ENCODE measurements at places on chromosomes 6 and 20.

- no peak for DNase-seq
Observed at GRCh38 chr20:8901237-8902025, 167.5 kb upstream of the PLCB4 start.

DNA sequence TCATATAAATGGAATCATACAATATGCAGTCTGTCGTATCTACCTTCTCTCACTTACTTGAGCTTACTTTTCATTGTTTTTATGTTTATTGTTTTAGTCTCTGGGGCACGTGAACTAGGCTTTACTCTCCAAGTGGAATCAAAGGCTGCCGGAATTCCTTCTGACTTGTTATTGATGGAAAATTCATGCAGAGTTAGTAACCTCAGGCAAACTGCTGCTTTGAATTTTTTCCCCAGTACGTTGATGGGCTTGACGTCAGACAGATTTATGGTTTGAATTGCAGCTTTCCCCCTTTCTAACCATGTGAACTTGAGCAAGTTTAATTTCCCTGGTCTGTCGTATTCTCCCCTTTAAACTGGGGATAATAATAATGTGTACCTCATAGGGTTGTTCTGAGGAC, 68.6 kb downstream of the ZDHHC14 start:
- no peak for DNase-seq

- DNase-seq: no peak
Observed at GRCh38 chr20:17875981-17876385, 92.6 kb downstream of the SNX5 start.

- DNase-seq: no peak
Observed at GRCh38 chr6:105069821-105070445, 109.9 kb downstream of the POPDC3 start.

GRCh38 chr20:13231031-13231752, 10.1 kb downstream of the ISM1 start:
- DNase-seq: peak; percentile 19

DNA sequence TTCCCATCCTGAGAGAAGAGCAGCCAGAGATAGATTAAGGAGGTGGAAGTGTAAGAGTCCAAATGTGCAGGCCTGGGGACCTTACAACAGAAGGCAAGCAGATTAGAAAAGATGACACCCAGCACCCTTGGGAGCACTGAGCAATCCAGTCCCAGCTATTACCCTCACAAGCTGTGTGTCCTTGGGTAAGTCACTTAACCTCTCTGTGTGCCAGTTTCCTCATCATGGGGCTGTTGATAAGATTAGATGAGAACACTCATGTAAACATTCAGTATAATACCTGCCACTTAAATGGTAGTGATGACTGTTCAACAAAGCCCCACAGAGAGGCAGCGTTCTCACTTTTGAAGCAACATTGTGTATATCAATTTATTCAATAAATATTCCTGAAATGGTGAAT, 114.8 kb upstream of the CST7 start:
- no peak for DNase-seq

GRCh38 chr6:116522896-116523295, 11.5 kb downstream of the CALHM5 start:
- no peak for DNase-seq

DNA sequence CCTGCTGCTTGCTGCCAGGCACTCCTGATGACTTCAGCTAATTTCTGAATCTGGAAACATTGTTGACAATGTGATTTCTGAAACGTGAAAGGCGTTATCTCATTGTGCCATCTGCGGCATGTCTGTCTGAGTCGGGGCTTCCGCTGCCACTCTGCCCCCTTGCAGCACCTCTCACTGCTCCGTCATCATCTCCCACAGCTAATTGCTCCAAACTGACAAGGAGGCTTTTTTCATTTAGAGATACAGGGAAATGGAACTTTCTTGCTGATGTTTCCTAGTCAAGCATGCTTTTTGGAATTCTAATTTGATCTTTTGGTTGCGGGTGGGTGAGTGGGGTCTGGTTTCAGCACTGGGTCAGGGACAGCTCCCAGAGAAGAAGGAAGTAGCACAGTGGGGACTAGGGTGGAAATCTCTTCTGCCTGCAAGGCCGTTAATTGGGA, 233.5 kb downstream of the DHX35 start:
- no peak for DNase-seq

- no peak for DNase-seq
Observed at GRCh38 chr6:33995309-33996119, 150.4 kb downstream of the GRM4 start.

DNA sequence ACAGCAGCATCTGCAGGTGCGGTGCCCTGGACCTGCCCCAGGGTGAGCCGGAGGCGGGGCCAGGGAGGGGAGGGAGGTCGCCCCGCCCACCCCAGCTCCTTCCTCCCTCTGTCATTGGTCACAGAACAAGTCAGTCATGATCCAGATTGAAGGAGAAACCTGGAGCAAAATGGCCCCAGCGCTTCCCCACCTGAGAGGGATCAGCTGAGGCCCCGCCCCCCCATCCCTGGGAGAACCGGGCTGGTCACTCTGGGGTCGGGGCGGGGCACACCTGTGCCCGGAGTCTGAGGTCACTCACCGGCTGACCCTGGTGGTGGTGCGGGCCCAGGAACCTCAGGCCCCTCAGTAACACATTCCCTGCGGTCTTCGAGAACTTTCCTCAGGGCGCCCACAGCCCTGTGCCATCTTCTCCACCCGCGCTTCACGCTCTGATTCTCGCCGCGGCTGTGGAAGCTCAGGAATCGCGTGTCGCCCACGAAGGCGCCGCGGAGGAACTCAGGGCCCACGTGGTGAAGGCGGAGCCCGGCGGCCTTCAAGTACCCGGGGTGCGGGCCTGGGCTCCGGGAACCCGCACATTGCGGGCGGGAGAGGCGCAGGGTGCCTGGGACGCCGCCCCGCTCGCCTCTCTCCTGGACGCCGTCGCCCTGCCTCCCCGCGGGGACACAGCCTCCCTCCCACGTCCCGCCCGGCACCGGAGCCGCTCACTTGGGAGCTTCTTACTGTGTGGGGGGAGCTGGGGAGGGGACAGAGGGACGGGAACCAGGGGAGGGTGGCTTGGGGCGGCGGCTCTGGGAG, 36.4 kb upstream of the HLA-C start:
- peak; percentile 80 for DNase-seq

GRCh38 chr6:75893058-75893775, 144.2 kb downstream of the MYO6 start:
- no peak for DNase-seq

DNA sequence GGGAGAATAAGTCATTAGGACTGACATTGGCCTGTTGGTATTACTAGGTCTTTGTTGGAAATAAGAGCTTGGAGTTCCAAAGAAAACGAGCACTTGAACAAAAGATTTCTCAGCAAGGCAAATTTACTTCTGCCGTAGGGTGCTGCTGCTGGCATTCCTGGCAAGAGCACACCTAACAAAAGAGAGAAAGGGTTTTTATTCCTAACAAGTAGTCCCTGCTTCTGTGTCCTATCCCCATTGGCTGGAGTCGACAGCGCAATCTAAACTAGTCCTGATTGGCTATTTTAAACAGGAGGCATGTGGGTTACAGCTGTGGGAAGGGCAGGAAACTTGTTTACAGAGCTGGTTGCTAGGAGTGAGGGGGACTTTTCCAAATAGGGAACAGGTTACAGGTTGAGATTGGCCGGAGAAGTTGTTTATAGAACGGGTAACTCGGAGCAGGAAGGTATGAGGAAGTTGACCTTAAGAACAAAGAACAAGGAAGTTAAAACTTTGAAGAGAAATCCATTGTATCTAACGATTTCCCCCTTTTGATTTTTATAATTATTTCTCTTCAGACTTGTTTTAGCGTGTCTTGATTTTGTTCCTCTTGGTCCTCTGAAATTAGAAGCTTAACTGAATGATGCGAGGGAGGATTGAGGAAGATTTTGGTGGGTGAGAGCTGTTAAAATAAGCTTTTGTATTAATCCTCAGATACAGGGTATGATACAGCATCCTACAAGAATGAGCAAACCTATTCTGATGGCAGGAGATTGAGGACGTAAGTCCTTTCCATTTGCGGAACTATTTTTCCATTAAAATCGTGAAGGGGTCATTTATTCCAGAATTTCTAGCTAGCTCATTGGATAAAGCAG, 3.4 kb upstream of the ZNFX1 start:
- DNase-seq: no peak

- no peak for DNase-seq
Observed at GRCh38 chr6:108565893-108566292, 5.2 kb downstream of the FOXO3 start.

DNA sequence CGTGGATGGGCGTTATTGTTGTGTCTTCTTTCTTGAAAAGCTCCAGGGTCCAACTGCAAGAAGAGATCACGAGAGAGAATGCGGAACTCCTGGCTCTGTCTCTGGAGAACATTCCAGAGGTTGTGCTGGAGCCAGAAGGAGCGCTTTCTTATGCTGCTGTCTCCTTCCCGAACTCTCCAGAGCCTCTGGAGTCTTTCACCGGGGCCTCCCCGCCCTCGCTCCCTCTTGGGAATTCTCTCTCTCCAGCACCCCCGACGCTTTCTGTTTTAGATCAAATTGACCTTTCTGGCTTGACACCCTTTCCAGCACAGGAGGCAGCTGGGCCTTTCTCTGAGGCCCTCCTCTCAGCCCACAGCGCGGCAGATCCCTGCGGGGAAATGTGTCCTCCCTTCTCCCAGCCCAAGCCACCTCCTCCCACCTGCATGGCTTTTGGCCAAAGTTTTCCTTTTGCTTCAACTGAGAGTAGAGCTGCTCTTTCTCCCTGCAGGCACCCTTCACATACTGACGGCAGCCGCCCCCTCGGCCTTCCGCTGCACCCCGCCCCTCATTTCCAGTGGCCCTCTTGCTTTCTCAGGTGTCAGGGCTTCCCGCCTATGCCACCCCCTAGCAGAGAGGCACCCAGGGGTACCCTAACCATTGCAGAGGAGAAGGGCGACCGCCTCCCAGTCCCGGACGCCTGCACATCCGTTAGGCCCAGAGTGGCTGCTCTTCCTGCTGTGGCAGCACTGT, 6.6 kb upstream of the CCR6 start:
- DNase-seq: no peak

- DNase-seq: no peak
Observed at GRCh38 chr20:36848078-36848660, 27.8 kb upstream of the TLDC2 start.

DNA sequence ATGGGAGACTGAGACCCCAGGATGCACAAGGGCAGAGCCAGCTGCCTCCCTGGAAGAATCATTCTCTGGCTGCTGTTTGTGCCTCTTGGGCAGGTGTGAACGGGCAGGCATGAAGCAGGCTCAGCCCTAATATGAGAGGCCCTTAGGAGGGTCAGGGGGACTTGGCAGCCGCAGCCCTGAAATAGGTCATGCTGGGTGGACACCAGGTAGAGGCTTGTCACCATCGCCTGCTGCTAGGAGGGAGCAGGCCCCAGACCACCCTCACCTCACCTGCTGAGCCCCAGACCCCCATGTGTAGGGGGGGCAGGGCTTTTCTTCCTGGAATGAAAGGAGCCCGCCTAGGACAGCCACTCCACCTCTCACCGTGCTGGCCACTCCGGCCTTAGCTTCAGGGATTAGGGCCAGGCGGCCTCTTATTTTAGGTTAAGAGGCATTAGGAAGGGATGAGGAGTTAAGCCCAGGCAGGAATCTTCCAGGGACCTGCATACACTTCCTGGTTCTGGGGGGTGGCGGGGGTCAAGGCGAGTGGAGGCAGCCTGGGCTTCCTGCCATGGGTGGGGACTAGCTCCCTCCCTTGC, 92.4 kb downstream of the ASXL1 start:
- no peak for DNase-seq

GRCh38 chr20:37574199-37574890, 46.7 kb upstream of the BLCAP start:
- no peak for DNase-seq

DNA sequence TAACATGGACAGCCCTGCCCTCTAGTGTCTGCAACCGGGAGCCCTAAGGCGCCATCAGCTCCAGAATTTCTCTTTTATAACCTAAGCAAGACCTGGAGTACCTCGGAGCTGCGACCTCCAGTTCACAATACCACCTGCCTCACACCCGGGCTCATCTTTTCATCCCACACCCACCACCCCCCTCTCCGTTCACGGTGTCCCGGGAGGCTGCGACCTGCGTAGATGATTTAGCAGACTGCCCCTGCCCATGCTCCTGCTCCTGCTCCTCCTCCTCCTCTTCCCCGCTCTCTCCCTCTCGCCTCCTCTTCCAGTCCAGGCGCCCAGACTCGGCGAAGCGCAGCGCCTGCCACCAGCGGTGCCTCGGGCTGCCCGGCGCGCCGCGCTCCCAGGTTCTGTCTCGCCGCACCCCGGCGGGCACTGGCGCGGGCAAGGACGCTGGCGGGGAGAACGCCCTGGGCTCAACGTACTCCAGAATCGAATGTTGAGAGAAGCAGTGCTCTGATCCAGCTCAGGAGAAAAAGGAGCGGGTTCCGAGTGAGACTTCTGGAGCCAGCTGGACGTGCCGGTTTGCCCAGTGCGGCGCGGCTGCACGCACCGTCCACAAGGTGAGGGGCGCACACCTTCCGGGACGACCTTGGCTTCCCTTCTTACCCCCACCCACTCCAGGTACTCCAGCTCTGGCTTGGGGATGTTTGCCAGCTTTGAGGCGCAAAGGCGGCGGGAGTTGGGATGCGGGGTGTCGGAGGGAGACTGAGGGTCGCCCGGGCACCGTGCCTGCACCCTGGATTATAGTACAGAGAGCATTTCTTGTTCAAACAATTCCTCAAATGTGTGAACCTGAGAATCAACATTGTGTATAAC, at the start of gene HTR1E:
HTR1E (plus strand) TSS at position 310 of the 861 bp plus-strand sequence. CDS start 77,807 bp downstream, outside the sequence.
- no peak for DNase-seq

- no peak for DNase-seq
Observed at GRCh38 chr6:166600931-166601330, 14.5 kb upstream of the RAMACL start.

- peak; percentile 77 for DNase-seq
Observed at GRCh38 chr6:99520855-99521632, 5.8 kb upstream of the USP45 start.

- DNase-seq: no peak
Observed at GRCh38 chr6:135191508-135192255, 10.6 kb downstream of the MYB start.

- no peak for DNase-seq
Observed at GRCh38 chr6:138377844-138378243, at the start of gene SMIM28. SMIM28 (plus strand) TSS chr6:138377905; CDS start chr6:138378073, 168 bp downstream.

GRCh38 chr6:44064089-44064947, 62.9 kb downstream of the MRPL14 start:
- DNase-seq: no peak

- no peak for DNase-seq
Observed at GRCh38 chr6:113668641-113669408, 188.3 kb upstream of the MARCKS start.

GRCh38 chr20:840858-841567, 7.5 kb downstream of the FAM110A start:
- peak; percentile 48 for DNase-seq

GRCh38 chr6:108133594-108134179, 32.1 kb upstream of the NR2E1 start:
- DNase-seq: peak; percentile 7

- DNase-seq: no peak
Observed at GRCh38 chr6:52389264-52389625, 27.3 kb downstream of the PAQR8 start.

All from CD4-positive, alpha-beta T cell treated with Interleukin-17A for 4 hours (primary cell).